HT-29 (cell line): ENCODE measurements at places on chromosomes 16 and 17.

- no peak for DNase-seq
Measured at GRCh38 chr17:39054111-39054645, 87.0 kb upstream of the FBXO47 start.

DNA sequence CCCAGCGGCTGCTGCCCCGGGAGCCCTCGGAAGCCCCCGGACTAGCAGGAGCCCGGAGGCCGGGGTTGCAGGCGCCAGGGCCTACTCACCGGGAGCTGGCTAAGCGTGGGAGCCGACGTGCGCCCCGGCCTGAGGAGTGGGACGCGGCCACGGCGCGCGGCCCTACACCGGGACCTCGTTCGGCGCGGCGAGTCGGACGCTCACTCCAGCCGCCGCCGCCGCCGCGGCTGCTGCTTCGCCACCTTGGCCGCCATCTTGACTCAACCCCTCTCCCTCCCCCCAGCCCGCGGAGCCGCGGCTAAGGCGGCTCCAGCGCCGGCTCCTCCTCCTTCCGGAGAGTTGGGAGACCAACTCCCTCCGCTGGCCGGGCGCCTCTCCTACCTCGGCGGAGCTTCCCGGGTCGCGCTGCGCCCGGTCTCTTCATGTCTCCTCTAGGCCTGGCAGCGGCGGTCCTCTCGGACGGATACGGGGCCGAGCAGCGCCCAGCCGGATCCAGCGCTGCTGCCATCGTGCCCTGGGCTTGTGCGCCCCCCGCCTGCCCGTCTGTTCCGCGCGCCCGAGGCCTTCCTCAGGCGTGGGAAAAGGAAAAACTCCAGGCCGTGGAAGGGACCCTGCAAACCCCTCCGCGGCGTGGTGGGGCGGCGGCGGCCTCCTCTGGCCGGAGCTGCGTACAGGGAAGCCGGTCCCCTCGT, at the start of gene NCOR1:
Gene NCOR1 (minus strand): TSS at position 262 of the 692 bp plus-strand sequence. CDS start 20,965 bp downstream, outside the sequence.
- peak; percentile 88 for DNase-seq

- no peak for DNase-seq
Measured at GRCh38 chr16:69223882-69224281, 36.9 kb downstream of the SNTB2 start.

- DNase-seq = no peak
Measured at GRCh38 chr16:88353232-88353631, 29.5 kb upstream of the ZNF469 start.

GRCh38 chr16:9429646-9430330, 338.3 kb downstream of the HAPSTR1 start:
- DNase-seq = no peak

- no peak for DNase-seq
Measured at GRCh38 chr17:29659155-29659554, 36.4 kb upstream of the CORO6 start.

GRCh38 chr17:13755851-13756250, 154.1 kb upstream of the HS3ST3A1 start:
- no peak for DNase-seq

GRCh38 chr16:73053364-73054124, 5.6 kb upstream of the ZFHX3 start:
- peak; percentile 37 for DNase-seq

DNA sequence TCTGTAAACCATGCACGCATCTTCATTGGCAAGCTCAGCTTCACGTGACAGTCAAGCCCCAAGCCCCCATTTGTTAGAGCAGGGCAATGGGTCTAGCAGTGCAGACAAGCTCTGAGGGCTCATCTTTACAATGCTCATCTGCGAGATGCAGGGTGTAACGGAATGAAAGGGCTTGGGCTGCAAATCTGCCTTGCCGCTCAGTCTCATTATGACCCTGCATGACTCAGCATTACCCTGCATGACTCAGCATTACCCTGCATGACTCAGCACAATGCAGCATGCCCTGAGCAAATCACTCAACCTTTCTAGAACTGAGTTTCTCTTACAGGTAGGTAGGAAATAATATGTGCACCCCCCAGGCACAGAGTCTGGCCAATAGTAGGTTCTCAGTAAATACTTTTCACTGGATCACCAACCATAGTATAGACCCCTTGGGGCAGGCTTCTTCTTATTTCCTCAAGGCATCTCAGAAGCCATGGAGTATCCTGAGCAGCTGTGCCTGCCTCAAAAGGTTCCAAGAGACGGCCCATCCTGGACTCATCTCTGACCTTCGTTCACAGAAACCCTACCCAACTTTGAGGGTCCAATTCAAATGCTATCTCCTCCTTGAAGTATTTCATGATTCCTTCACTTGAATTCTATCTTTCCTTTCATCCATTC, 391.3 kb upstream of the CDH5 start:
- no peak for DNase-seq

GRCh38 chr17:14875557-14876412, 389.3 kb downstream of the PMP22 start:
- DNase-seq = no peak

GRCh38 chr16:83692224-83692623, 115.6 kb upstream of the HSBP1 start:
- DNase-seq = no peak

- no peak for DNase-seq
Measured at GRCh38 chr17:19670908-19671307, 22.4 kb downstream of the ALDH3A2 start.

- no peak for DNase-seq
Measured at GRCh38 chr17:39854909-39855308, 9.2 kb downstream of the IKZF3 start.

GRCh38 chr17:67194134-67194533, 50.9 kb downstream of the HELZ start:
- DNase-seq = peak; percentile 42

DNA sequence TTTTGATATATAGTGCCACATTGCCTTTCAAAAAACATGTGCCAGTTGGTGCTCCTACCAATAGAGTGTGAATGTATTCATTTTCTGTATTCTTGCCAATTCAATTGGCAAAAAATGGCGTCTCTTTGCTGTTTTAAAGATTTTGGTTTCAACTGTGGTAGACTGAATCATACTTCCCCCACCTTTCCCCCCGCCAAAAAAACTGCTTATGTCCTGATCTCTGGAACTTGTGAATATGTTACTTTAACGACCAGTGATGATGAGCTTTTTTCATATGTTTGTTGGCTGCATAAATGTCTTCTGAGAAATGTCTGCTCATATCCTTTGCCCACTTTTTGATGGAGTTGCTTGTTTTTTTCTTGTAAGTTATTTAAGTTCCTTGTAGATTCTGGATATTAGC, 325.1 kb upstream of the KCNJ16 start:
- DNase-seq = no peak

- no peak for DNase-seq
Measured at GRCh38 chr17:8284126-8284525, 4.3 kb upstream of the RANGRF start.

DNA sequence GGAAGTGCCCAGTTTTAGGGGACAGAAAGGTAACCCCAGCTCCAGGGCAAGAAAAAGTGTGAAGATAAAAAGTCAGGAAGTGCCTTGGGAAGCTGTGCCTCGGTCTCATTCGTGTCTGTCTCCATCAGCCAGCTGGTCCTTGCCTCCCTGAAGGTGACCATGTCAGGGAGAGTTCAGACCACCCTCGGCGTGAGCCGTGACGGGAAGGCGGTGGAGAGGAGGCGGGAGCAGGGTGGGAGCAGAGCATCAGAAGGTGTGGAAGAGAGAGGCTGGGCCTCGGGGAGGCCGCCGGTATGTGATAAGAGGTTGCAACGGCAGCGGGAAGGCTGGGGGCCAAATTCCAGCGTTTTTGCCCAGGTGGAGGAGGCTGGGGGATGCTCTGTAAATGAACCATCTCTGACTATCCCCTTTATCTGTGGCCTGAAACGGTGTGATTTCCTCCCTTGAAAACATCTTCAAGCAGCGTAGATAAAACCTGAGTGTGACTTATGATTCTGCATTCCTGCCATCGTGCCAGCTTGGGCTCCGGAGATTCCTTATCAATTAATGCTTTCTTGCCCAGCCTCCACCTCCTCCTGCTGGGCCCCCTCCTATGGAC, 251.8 kb downstream of the IRF8 start:
- no peak for DNase-seq

GRCh38 chr16:28218109-28218508, 6.3 kb upstream of the XPO6 start:
- DNase-seq = no peak

- DNase-seq = no peak
Measured at GRCh38 chr16:75947626-75948239, 221.4 kb upstream of the CPHXL start.

- DNase-seq = no peak
Measured at GRCh38 chr16:539901-540530, 12.5 kb downstream of the CAPN15 start.

GRCh38 chr17:5530265-5531084, 44.1 kb downstream of the MIS12 start:
- DNase-seq = no peak

GRCh38 chr16:57574086-57574485, 31.6 kb downstream of the ADGRG5 start:
- DNase-seq = no peak

- DNase-seq = no peak
Measured at GRCh38 chr17:33816842-33817617, 438.1 kb upstream of the CCL2 start.

- no peak for DNase-seq
Measured at GRCh38 chr17:80818871-80819270, 172.8 kb upstream of the CHMP6 start.

- DNase-seq = no peak
Measured at GRCh38 chr16:15741207-15741871, 91.3 kb downstream of the NDE1 start.

GRCh38 chr16:64907844-64908243, 214.0 kb downstream of the CDH11 start:
- DNase-seq = no peak

DNA sequence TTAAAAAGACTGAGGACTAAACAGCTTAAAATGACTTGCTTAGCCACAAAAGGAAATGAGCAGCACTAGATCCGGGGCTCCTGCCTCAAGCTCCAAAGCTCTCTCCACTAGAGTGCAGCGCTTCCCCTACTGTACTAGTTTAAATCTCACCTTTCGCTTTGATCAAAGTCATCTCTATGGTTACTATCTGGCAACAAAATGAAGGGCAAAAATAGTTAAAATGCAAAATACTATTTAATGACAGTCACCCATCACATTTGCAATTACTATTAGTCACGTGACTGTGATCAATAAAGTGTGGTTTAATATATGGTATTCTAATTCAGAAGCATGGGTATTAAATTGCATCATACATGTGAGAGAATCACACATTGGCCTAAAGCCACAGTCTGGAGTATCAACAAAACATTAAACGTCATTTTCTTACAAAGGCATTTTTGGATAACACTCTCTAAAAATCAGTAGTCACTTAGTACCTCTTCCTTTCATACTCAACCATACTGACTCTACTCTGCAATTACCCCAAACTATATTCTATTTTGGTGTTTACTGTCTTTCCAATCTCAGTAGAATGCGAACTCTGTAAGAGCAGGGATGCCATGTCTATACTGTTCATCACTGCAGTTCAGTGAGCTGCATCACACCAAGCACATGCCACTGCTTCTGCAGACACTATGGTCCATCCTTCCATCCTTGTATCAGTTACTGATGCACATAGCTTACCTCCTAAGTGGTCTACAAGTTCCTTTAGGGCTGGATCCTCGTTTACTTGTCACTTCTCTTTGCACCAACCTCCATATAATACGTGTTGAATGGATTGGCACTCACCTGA, 6.2 kb downstream of the PSMD12 start:
- DNase-seq = peak; percentile 72

DNA sequence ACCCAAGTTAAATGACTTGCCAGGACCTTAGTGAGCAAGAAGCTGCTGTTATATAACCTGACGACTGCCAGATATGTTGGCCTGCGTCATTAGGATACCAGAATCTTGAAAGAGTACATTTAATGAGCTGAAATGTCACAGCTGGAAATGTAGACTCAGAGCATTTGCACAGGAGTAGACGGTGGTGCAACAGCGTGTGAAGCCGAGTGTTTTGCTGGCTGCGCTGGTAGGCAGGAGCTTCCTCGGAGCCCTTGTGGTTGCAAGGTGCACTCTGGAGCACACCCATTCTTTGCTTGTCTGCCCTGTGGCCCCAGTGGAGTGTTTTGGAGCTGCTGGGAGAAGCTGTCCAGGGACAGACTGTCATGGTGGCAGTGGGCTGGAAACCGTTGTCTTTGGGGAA, 79.3 kb downstream of the BANP start:
- no peak for DNase-seq

- DNase-seq = no peak
Measured at GRCh38 chr16:48810803-48811453, 200.9 kb upstream of the N4BP1 start.

DNA sequence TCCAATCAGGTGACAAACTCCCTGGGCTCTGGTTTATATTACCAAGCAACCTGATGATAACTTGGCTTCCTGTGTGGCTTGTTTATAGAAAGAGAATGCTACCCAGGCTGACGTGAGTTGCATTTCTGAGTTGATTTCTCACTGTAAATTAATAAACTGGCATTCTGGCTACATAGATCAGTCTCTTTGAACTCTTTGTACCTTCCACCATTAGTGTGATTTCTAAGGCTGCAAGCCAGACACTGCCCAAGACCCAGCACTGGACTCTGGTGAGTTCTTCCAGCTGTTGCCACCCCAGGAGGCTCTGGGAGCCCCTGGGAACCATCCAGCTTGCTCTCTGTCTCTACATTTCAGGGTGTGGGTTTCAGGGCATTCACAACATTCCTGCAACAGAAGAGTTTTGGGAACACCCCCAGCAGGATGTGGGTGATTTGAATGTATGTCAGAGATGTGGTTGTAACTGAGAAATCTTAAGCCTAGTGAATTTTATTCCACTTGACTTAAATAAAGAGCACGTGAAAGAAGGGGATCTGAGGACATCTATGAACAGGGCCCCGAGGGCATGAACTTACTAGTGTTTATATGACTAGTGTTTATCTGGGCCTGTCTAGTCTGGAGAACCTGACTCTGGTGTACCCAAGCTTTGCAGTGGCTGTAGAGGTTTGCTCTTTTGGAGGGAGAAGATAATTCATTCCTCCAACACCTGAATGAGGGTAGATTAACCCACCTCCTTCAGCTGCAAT, 30.3 kb upstream of the LRRC37A start:
- peak; percentile 77 for DNase-seq

DNA sequence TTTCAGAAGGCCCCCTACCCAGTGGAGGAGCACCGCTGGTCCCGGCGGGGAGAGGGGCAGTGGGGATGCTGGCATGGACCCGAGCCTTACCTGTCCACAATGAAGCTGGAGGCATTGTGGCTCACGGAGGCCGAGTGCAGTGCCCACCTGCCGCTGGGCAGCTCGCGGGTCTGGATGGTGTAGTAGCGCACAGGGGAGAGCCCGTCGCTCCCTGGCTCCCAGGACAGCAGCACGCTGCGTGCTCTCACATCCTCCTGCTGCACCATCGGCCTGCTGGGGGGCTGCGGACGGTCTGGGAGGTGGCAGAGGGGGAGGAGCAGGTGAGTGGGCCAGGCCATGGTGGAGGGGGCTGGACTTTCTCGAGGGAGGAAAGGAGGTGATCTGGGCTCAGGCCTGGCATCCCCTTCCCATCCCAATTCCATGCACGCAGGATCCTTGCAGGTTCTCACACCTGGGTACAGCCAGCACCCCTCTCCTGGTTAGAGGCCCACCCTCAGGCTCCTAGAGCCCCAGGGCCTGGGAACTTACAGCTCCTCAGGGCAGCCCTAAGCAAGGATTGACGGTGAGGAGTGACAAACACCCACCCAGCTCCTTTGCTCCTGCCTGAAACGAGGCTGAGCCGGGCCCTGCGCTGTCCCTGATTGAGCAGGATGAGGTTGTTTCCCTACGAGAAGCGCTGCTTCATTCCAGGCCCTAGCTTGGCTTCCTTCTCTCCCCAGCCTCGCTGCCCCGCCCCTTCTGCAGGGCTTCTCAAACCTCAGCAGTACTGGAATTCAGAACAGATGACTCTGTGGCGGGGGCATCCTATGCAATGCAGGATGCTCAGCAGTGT, 76.2 kb upstream of the CDC42EP4 start:
- DNase-seq = no peak
